ENCODE measurements at places on chromosomes 5 and 9.

DNA sequence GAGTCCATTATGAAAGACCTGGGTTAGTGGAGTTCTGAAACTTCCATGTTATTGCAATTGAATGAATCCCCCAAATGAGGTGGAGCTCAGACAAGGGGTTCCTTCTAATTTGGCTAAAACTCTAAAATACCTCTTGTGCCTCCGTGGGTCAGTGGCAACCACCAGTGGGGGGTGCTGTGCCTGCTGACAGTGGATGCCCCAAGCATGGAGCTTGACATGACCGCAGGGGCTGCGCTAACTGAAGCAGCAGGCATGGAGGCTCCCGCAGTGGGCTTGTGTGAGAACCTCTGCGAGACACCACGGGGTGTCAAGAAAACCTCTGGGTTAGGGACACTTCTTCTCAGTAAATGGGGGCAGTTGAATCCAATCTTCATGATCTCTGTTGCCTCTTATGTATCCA is 200.5 kb downstream of the DRD1 start:
- DNase-seq = no peak

DNA sequence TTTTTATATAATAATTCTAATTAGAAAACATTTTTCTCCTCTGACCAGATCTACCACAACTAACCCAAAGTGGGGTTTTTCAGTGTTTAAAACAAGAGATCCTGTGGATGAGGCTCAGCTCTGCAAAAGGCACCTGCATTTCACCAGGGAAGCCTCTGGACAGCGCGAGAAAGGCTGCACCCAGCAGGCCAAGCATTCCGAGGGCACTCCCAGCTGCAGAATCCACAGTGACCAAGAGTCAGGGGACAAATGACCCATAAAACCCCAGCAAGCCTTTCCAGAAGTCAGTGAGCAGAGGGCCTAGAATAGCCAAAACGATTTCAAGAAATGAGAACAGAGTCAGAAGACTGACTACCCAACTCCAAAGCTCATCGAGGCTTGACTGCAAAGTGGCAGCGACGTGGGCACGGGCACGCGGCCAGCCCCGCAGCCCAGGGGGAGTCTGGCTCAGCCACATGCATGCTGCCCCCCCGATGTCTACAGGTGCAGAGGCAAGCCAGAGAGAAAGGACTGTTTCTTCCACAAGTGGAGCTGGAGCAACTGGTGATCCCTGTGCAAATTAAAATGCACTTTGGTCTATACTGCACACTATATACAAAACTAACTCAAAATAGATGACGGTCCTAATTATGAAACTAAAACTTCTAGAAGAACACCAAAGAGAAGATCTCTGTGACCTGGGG is 26.2 kb downstream of the TPPP start:
- no peak for DNase-seq

- DNase-seq = no peak
These were observed 19.5 kb downstream of the MYMK start for GRCh38 chr9:133505186-133505830.

DNA sequence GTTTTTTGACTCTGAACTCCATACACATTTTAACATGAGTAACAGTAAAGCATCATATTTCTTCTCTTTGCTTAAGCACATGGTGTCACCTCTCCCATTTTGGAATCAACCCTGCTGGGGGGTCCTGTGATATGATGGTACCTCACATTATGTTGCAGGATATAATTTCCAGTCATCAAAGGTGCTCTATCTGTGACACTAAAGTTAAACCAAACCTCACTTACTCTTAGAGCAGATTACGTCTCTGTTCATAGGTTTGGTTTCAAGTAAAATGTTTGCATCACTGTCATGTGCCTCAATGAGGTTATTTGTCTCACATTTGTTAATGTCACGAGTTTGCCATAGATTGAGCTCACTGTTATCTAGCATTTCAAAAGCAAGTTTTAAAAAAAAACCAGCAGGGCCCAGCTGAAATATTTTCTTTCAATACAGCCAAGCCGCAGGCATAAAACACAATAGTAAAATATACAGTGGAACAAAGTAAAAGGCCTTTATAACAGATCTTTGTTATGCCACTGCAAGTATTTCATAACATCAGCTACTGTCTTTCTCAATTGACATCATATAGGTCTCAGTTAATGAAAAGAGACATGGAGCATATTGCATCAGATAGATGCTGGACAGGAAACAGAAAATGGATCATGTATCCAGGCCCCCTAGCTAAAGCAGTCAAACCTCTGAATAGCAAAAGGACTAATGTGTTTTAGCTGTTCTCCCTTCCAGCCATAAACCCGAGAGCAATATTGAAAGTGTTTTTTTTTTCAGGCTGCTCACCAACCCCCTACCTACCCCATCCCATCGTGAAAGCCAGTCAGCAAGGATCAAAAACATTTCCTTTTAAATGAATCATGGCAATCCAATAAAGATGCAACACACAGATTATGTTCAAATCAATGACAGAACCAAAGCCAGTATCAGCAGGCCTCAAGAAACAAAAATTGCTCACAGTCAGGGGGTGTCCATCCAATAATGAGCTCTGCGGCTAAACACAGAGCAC is 182.1 kb upstream of the ITGA1 start:
- DNase-seq = no peak

- DNase-seq = no peak
These were observed 61.5 kb upstream of the RARS1 start for GRCh38 chr5:168424594-168425323.

DNA sequence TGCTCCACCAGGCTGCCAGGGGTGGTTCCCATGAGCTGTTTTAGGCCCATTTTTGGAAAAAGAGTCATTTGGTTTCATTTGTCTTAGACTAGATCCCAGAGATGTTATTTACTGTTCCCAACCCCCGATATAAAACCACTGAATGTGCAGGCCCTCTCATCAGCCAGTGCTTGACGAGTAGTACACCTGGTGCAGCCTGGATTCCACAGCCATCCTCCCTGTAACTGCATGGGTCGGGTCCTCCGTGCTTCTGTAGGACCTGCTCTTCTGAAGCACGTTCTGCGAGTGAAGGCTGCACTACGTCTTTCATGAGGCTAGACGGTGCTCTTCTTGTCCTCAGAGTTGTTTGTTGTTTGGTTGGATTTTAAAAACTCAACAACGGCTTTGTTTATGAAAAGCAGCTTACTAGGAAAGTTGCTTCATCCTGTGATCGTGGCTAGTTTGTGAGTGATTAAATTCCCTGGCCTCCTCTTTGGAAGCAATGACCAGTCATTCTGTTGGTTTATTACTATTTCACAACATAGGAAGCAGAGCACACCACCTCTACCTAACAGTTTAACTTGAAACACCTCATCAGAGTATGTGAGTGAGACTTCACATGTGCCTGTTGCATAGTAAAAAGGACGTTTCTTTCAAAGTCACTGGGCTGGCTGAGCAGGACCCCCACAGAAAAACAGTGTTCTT is 135.2 kb downstream of the AOPEP start:
- no peak for DNase-seq

DNA sequence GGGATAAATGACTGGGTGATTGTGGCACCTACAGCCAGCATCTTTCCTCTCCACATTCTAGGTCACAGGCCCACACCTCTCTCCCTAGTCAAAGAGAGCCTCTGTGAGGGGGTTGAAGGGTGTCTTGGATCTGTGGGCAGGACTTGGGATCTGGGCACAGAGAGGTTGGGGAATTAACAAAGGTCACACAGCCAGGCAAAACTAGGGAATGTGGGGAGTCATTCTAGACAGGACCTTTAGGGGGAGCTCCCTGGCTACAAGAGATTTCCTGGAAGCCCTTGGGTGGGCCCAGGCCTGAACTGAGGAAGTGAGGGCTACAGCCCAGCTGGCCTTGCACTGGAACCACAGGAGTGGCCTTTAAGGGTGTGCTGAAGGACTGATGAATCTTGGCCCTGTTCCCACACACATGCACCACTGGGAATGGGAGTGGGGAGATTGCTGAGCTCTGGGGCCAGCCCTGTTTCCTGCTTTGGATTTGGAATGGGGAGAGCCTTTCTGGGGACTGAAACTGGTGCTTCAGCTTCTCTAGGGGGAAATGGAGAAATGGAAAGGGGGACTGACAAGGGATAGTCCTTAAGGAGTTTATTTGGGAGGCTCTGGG is 12.4 kb upstream of the CXXC5 start:
- no peak for DNase-seq

GRCh38 chr5:55072666-55073065 is 29.8 kb upstream of the GZMA start:
- DNase-seq = no peak

- peak; percentile 33 for DNase-seq
These were observed 48.3 kb downstream of the ACER2 start for GRCh38 chr9:19456996-19457692.

- no peak for DNase-seq
These were observed 76.6 kb downstream of the PSD2 start for GRCh38 chr5:139872052-139872766.

DNA sequence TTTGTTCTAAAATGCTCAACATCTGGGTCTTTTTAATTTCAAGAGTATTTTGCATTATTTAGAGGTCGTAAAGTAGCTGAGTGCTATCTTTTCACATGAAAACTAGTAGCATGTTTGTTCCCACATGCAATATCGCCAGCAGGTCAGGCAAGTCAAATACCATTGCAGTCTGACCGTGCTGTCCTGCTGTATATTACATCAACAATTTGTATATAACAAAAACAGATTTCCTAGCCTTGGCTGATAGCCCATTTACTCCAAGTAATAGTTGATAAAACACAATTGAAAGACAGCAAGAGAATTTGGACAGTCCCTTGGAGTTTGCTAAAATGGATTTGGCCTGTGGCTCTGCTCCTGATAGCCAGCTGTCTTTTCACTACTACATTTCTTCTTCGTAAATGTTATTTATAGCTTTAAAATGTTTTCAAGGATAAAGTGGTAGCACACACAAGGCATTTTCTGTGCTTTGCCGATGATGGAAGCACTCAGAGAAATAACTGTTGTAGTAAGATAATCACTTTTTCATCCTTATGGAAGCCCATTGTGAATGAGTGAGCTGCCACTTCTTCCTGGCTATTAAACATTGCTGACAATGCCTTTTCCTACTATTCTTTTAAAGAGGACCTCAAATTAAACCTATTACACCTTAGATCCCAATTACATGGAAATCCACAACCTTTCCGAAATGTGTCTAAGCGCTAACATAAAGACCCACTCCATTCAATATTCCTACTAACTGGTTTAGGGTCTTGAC is 992.1 kb downstream of the MAT2B start:
- DNase-seq = no peak

GRCh38 chr5:138649775-138650174 is 74.6 kb upstream of the HSPA9 start:
- no peak for DNase-seq

GRCh38 chr5:169763376-169764017 is 126.4 kb downstream of the DOCK2 start:
- DNase-seq = no peak

DNA sequence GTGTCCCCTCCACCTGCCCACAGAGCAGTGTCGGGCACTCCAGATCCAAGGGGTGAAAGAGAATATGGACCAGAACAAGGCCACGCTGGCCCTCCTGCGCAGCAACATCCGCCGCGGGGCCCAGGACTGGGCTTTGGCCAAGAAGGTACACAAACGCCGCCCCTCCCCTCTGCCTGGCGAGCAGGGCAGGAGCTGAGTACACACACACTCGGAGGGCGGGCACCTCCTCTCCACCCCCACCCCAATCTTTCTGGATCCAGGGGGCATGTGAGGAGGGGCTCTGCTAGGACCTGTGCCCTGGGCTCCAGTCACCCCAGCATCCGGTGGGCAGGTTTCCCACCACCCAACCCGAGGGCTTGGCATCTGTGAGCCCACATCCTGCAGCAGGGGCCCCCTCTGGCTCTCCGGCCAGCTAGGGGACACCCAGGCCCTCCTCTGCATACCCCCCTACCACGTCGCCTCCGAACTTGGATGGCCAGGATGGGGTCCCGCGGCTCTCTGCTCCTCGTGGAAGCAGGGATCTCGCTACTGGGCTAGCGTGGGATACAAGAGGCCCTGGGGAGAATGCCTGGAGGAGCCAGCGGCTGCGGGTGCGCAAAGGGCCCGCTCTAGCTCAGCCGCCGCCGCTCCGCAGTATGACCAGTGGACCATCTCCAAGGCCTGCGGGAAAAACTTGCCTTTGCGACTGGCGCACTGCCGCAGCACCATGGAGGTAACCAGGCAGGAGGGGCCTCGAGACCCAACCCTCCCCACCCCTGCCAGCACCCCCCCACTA is 3.1 kb downstream of the CCDC183 start:
- no peak for DNase-seq

DNA sequence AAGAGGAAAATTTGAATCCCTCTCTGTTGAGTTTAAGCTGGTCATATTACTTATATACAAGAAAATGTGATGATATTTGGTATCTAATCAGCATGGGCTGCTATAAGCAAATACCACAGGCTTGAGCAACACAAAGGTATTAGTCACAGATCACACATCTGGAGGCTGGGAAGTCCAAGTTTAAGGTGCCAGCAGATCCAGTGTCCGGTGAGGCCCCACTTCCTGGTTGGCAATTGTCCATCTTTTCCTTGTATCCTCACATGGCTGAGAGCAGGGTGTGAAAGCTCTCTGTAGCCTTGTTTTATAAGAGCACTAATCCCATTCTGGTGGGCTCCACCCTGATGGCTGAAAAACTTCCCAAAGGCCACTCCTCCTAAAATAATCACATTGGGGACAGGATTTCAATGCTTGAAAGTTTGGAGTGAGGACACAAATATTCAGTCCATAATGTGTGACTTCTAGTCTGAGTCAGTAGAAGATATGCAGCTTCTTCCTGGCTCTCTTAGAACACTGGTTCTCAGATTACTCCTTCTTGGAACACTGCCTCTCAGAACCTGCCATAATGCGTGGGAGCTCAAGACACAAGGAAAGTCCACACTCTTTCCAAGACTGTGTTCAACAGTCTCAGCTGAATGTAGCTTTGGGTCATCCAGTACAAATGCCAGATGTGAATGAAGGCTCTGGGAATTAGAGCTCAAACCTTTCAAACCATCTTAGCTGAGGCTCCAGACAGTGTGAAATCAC is 124.1 kb downstream of the PRDM9 start:
- no peak for DNase-seq

DNA sequence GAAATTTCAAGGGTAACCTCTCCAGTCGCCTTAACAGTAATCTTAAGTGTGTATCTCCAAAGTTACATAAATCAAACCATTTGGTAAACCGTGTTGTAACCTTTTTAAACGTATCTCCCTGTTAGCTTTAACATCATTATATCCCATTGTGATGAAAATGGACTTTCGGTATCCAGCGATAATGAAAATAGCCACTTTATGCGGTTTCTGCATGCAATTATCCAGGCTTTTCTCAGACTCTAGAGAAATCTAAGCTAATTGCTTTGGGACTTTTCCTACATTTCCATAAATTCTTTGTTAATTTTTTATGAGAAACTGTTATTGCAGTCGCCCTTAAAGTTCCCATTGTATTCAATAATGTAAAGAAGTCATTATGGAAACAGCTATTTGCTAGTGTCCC is 170.7 kb downstream of the ZNF608 start:
- no peak for DNase-seq

DNA sequence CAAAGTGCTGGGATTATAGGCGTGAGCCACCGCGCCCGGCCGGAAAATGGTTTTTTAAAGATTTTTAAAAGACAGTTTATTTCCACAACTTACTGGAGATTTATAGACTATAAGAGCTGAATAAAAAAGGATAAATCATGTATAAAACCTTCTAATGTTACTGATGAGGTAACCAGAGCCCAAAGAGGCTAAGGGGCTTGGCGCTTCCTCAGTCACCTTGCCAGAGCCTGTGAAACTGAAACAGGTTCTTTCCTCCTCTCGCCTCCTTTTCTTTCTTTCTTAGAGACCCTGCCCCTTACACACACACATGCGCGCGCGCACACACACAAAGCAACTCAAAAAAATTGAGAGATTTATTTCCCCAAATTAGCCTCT is 69.8 kb downstream of the HSD17B3 start:
- no peak for DNase-seq

- no peak for DNase-seq
These were observed 63.9 kb upstream of the SPRY4 start for GRCh38 chr5:142388696-142389095.

Measured in stimulated activated CD8-positive, alpha-beta memory T cell treated with anti-CD3 and anti-CD28 coated beads, Interleukin-4, amount 100 ng/mL, for 4 hours (primary cell).